Astrocyte (in vitro differentiated cells and primary cell): ENCODE measurements at places on chromosomes 16 and 17. TPM values are rescaled to one million over a fixed set of nuclear protein-coding genes. Genes with fewer than 3 reads are reported as not detected.

GRCh38 chr17:48110761-48111160 is 3.2 kb downstream of the SNX11 start:
- DNase-seq, result no peak
- H3K4me3 ChIP-seq, result no peak overlapping the region
- no peak overlapping the region for H3K27ac ChIP-seq
- H3K27me3 ChIP-seq, result no peaks in the 10 kb centered on the region
- H3K36me3 ChIP-seq, result no peaks in the 10 kb centered on the region

- peaks cover 11% of the 10 kb centered on the region for H3K4me1 ChIP-seq
- no peaks in the 10 kb centered on the region for H3K36me3 ChIP-seq
- no peak overlapping the region for H3K4me3 ChIP-seq
- no peak overlapping the region for H3K27ac ChIP-seq
Observed at GRCh38 chr16:3865241-3865640, 15.3 kb downstream of the CREBBP start.

GRCh38 chr17:21218101-21218500 is 4.1 kb upstream of the TMEM11 start:
- no peaks in the 10 kb centered on the region for H3K27me3 ChIP-seq
- H3K4me3 ChIP-seq, result no peak overlapping the region
- H3K4me1 ChIP-seq, result peaks cover 14% of the 10 kb centered on the region
- no peaks in the 10 kb centered on the region for H3K36me3 ChIP-seq

Gene BRICD5
- total RNA-seq, result 6.4 and 7.0 TPM in 2 replicates

DNA sequence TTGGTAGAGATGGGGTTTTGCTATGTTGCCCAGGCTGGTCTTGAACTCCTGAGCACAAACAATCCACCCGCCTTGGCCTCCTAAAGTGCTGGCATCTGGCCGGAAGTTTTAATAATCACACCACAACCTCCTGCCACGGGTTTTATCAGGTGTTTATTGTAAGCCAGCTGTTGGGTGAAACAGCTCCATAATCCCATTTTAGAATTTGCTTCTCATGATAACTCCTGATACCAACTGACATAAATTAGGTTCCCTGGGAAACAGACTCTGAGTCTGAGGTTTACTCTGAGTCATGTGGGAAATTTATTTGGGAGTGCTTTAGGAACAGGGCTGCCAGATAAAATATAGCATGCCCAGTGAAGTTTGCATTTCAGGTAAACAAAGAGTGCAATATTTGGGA is 122.6 kb upstream of the MED13 start:
- H3K4me1 ChIP-seq, result no peaks in the 10 kb centered on the region
- H3K27ac ChIP-seq, result no peak overlapping the region
- H3K27me3 ChIP-seq, result peaks cover 3% of the 10 kb centered on the region
- H3K36me3 ChIP-seq, result no peaks in the 10 kb centered on the region
- peak; percentile 18 for DNase-seq

DNA sequence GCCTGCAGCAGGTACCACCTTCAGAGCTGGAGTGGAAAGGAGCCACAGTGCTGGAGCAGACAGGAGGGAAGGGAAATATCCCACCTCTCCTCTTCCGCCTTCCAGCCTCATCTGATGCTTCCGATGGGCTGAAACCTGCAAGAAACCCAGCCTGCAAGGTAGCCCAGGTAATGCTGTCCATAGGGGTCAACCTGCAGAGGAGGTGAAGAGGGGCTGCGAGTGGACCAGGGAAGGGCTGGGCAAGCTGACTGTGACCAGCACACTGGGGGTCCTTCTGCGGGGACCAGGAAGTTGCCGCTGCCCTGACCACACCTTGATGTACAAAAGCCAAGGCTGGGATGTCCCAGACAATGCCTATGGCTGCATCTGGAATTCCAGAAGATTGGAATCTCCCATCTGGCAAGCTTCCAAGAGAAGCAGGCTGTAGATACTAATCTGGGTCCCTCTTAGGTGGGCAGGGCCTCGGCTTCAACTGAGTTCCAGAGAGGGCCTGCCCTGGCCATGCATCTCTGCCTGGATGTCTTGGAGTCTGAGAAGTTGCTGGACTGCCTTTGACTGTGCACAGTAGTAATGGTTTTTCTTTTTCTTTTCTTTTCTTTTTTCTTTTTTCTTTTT is 5.8 kb downstream of the FOXL1 start:
- H3K4me3 ChIP-seq, result no peak overlapping the region
- no peak for DNase-seq
- no peaks in the 10 kb centered on the region for H3K27me3 ChIP-seq
- H3K36me3 ChIP-seq, result no peaks in the 10 kb centered on the region
- H3K4me1 ChIP-seq, result peaks cover 63% of the 10 kb centered on the region
